ENCODE measurements at places on chromosomes 2 and 18.

GRCh38 chr2:218180467-218181114 is 13.8 kb upstream of the CXCR1 start:
- DNase-seq: no peak

DNA sequence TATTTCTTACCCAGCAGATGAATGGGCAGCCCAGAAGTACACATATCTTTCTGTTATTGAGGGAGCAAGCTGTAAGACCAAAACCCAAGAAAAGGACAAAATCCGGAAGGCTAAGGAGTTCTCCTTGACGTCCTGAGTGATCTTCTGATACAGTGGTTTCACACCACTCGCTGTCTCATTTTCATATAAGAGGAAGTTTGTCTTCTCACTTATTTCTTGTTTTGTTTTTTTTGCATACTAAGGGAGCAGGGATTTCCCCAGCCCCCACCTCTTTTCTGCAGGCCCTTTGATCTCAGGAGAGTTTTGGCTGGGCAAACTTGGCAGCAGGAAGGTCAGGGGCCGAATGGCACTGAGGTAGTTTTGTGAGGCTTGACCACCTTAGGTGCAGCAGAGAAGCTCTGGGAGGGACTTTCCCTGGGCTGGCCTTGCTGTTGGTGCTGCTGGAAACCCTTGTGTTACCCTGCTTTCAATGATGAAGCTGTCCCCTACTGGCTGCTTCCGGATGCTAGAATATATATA is 13.3 kb downstream of the CHRNA1 start:
- peak; percentile 81 for DNase-seq

- no peak for DNase-seq
Measured at GRCh38 chr18:63774511-63774910, 707 bp upstream of the SERPINB7 start.

GRCh38 chr2:196171946-196172345 is 568 bp upstream of the STK17B start:
- DNase-seq: no peak

- DNase-seq: no peak
Measured at GRCh38 chr2:119694470-119694844, 15.5 kb downstream of the TMEM177 start.

DNA sequence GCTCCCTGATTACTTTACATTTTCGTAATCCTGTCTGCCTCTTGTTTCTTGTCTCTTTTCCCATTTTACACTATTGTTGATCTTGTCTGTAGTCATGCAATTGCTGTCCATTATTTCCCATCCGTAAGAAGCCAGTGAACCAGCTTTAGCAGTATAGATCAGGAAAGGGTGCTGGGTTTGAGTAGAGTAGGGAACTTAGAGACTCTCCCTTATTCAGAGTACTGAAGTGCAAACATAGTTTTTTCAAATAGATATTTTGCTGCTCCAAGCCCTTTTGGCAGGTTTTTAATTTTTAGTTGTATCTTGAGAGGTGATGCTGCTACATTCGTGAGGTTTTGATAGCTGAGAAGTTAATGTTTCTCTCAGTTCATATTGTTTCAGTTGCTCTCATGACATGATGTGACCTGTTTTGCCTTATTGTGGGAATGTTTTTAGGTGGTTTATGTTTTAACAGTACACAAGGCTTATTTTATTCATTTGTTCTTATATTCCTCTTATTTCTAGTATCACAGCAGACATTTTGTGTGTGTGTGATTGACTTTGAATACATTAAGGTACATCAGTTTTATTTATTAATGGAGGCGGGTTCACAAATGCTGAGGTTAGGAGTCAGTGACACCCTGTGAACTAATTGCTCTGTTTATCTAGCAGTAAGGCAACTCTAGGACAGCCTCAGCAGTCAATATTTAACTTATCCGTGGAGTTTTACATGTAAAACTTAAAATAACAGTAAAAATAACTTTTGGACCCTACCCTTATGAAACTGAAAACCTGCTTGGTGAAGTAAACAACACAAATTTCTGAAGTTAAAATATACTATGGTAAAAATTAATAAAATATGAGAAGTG is 118.4 kb downstream of the ZNF407 start:
- DNase-seq: no peak

DNA sequence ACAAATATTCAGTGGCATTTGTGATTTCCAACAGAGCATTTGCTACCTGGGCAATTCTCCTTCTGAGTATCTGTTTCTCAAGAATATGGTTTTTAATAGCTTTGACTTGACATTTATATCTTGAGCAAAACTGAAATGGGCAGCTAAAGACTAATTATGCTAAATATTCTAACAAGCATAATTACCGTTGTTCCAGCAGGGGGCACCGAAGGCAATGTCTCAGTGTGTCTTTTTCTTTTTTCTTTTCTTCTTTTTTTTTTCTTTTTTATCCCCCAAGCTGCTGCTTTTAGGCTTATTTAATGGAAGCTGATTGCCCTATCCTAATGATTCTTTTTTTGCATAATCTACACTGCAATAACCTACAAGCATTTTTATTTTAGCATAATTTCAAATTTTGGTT is 138.9 kb upstream of the NABP1 start:
- DNase-seq: peak; percentile 32

DNA sequence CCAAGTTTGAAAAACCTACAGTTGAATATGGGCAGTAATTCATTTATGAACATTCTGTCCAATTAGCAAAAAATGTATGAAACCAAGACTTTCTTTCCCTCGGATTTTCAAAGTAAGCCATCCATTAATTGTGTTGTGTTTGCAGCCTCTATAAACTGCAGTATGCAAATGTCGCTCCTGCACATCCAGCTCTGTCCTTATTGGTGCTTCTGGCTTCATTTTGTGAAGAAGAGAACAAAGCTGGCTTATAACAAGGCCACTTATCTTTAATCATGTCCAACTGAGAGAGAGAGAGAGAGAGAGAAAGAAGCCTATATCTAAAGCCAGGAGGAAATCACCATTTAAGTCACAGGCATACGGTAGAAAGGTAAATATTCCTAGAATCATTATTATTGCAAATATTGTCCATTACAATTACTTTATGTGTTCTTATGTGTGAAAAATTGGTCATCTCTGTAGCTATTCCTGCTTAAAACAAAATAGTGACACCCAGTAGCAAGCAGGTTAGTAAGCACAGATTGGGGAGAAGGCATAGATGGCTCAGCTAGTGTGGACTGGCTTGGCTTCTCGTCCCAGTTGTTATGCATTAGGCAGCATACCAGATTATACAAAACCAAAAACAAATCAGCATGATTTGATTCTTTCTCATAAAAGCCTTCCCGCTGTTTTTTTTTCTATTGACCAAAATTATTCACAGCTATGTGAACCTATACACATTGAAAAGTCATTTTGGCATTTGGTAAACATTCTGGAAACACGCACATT is 726.4 kb upstream of the SOX11 start:
- no peak for DNase-seq

DNA sequence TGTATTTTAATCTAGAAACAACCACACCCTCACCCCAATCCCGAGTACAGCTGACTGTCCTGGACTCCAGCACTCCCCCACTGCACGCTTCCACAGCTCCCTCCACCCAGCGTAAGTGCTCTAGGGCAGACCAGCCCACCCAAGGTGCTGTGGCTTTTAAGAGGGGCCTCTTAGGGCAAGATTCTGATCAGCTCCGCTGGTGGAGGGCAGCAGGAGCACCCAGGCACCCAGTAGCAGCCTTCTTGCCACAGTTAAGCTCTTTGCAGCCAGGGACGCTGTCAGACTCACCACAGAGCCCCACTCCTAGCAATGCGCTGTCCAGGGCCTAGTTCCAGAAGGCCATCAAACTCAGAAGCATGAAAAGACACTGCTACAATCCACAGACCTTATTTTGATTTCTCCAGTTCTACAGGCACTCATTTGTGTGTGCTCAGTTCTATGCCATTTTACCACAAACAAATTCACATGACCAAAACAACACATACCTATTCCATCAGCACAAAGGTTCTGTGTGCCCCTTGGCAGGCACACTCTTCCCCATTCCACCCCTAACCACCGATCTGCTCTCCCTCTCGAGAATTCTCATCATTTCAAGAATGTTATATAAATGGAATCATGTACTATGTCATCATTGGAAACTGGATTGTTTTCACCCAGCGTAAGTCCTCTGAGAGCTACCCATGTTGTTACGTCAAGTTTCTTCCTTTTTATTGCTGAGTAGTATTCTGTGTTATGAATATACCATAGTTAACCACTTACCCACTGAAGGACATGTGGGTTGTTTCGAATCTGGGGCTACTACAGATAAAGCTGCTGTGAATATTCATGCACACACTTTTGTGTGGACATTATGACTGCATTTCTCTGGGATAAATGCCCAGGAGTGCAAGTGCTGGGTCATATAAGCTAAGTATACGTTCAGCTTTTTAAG is 40.4 kb downstream of the PTPN2 start:
- DNase-seq: no peak

- DNase-seq: no peak
Measured at GRCh38 chr2:235876099-235876679, 292.0 kb downstream of the GBX2 start.

- DNase-seq: no peak
Measured at GRCh38 chr2:118106926-118107325, 18.7 kb downstream of the INSIG2 start.

GRCh38 chr2:220904015-220904414 is 668.1 kb downstream of the EPHA4 start:
- no peak for DNase-seq

- no peak for DNase-seq
Measured at GRCh38 chr2:23200787-23201114, 184.2 kb upstream of the KLHL29 start.

GRCh38 chr2:191204433-191204832 is 40.8 kb upstream of the MYO1B start:
- no peak for DNase-seq

DNA sequence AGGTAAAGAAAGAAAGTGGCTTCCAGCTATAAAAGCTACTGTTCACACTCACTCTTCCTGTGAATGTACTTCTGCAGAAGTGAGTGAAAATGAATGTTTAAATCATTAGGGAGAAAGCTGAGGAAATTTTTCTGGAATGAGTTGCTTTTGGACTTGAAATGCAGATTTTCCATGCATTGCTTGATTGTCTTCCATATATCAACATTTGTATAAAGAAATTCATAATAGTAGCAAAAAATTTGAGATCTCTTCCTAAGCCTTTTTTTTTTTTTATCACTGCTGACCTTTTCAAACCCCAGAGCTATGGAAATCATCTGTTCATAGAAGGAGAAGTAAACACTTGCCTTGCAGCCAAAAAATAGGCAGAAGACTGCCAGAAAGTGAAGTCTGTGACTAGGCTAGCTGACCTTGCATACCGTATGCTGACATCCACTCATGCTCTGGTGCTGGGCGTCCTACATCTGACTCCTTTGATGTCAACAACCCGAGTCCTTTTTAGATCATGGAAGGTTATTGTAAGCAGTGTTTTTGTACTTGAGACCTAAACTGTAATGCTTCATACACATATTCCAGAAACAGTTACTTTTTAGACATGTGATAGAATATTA is 154.5 kb upstream of the RASGRP3 start:
- no peak for DNase-seq

DNA sequence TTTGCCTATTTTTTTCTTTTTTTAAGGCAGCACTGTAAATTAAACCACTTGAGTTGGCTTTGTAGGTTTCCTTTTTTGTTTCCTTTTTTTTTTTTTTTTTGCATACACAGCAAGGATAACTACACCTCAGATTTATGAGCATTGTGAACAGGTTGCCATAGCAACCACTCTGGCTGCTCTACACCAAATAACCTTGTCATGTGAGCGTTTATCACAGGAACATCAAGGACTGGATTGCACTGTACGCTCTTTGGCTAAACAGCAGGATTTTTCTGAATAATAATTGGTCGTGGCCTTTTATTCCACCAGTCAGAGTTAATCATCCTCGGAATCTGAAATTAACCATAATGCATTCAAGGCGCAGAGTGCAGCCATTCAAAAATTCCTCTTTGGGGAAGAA is 199.1 kb upstream of the SLC14A2 start:
- no peak for DNase-seq

DNA sequence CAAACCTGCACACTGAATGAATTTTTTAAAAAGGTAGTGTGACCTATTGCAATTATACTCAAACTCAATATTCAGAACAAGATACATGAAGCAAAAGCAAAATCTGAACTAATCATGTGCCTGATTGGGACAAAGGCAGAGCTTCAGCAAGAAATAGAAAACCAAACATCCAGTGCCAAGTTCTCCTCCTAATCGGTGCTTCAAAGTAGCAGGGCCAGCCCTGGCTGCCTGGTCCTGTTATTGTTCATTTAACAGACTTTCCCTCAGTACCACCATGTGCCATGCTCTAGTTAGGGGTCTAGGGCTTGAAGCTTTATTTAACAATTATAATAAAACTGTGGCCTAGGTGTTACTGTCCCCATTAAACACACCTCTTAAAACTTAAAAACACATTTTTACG is 281.5 kb upstream of the PXDN start:
- DNase-seq: no peak
